ENCODE measurements at places on chromosomes 3 and 15. TPM values are rescaled to one million over a fixed set of nuclear protein-coding genes. Genes with fewer than 3 reads are reported as not detected.

Gene VEPH1
- not detected for total RNA-seq

Gene HIGD2B
- total RNA-seq = not detected

Gene TNFAIP8L3
- total RNA-seq = 6.9 TPM

Gene HDAC11
- total RNA-seq = 8.4 TPM

Data from A549 treated with RU486 at 1 μM for 4 hours (cell line).